Hepatocyte (in vitro differentiated cells): ENCODE measurements at places on chromosomes 1 and 21. TPM values are rescaled to one million over a fixed set of nuclear protein-coding genes. Genes with fewer than 3 reads are reported as not detected.

The SV2A gene
- 4.5 and 5.0 TPM in 2 replicates for total RNA-seq

The EXO1 gene
- total RNA-seq = 1.6 and 5.0 TPM in 2 replicates

The SLC19A2 gene
- total RNA-seq = 41.7 and 45.0 TPM in 2 replicates

The ATP6V1G3 gene
- not detected in 2 replicates for total RNA-seq

The FAAH gene
- 40.3 and 44.5 TPM in 2 replicates for total RNA-seq

The OR2L5 gene
- not detected in 2 replicates for total RNA-seq
